ELF-1 (cell line): ENCODE measurements at places on chromosomes 11 and 22.

DNA sequence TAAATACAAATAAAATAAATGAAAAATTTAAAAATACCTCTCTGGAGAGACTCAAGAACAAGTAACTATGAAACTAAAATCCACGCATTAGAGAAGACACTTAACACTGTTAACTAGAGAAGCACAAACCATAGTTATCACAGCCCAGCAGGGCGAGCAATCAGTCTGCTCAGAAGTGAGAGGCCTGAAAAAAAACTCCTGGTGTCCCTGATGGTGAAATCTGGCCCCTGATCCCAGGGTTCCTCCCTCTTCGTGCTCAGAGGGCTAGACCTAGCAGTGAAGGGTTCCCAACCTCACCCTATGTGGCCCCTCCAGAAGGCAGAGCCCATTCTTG lies 49.7 kb upstream of the VPREB1 start:
- no peak for DNase-seq

DNA sequence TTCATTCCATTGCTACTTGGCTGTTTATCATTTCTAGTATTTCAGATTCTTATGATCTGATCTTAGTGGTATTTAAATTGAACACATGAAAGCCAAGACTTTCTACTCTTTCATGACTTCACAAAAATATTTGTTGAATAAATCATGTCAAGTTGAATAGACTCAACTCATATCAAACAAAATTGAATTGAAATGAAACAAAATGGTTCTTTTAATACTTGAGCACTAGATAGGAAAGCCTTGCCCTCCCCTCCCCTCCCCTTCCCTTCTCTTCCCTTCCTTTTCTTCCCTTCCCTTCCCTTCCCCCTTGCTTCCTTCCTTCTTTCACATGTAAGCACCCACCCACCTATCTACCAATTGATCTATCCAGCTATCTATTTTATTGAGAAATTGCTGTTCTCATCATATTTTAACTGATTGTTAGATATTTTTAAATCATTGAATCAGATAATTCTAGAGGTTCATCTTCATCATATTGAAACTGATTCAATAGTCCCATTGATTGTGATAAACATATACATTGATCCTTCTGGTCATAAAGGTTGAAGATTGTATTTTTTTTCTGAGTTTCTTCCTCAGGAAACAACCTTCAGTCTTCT lies 2015.9 kb downstream of the LRRC4C start:
- no peak for DNase-seq

- DNase-seq, result no peak
Observed at GRCh38 chr11:32187111-32187510, 96.2 kb downstream of the RCN1 start.

GRCh38 chr22:31106731-31107177 lies 614 bp downstream of the SELENOM start:
- DNase-seq, result no peak

DNA sequence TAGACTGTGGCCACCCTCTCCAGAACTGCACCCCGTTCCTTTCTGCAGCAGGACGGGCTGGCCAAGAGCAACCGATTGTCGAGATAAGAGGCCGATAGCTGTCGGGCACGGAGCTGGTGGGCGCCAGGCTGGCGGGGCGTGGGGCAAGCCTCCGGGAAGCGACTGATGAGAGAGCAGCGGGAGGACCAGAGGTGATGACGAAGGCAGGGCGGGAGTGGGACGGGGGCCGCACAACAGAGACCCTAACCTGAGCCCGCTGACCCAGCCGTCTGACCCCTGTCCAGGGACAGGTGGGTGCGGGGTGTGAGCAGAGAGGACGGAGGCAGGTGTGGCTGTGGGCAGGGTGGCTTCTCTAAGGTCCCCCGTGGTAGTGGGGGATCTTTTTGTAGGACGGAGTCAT lies 7.3 kb upstream of the BRSK2 start:
- DNase-seq, result no peak

DNA sequence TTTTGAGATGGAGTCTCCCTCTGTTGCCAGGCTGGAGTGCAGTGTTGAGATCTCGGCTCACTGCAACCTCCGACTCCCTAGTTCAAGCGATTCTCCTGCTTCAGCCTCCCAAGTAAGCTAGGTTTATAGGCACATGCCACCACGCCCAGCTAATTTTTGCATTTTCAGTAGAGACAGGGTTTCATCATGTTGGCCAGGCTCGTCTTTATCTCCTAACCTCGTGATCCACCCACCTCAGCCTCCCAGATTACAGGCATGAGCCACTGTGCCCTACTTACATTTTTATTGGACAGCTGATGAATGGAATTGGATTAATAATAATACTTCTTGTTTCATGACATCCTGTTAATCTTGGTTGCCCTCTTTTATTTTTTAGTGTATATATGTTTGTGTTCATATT lies 3.0 kb upstream of the MRGPRD start:
- no peak for DNase-seq

- DNase-seq, result peak; percentile 21
Observed at GRCh38 chr22:48021991-48022401, 1259.5 kb downstream of the TBC1D22A start.

GRCh38 chr11:130115218-130115617 lies 44.4 kb upstream of the ST14 start:
- DNase-seq, result no peak

DNA sequence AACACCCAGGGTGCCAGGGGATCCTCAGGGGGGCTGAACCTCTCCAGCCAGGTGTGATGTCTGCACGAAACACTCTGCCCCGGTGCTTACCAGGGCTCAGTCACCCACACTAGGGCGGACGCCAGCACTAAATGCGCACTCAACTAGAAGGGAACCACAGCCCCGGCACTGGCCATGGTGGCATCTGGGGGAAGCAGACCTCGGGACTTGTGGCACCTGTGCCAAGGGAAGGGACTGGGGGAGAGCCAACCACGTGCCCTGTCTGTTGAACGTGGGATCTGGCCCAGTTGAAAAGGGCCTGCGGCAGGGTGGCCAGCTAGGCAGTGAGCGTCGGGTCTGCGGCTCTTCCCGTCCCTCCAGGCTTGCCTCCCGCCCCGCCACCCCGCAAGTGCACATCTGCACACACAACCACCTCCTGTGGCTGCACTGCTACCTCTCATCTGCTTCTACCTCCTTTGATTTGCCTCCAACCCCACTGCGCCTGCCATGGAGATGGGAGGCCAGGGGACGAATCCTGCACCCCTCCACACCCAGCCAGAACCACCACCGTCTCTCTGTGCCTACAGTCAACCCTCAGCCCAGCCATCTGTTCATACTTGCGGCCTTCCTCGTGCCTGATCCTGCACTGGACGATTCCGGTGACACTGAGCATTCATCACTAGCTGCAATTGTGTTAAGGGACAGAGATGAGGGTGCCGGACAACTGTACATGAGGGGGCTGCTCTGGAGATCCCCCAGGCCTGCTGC lies 15.0 kb upstream of the MOB2 start:
- DNase-seq, result no peak

GRCh38 chr11:77074205-77074604 lies 7.4 kb downstream of the CAPN5 start:
- DNase-seq, result no peak

DNA sequence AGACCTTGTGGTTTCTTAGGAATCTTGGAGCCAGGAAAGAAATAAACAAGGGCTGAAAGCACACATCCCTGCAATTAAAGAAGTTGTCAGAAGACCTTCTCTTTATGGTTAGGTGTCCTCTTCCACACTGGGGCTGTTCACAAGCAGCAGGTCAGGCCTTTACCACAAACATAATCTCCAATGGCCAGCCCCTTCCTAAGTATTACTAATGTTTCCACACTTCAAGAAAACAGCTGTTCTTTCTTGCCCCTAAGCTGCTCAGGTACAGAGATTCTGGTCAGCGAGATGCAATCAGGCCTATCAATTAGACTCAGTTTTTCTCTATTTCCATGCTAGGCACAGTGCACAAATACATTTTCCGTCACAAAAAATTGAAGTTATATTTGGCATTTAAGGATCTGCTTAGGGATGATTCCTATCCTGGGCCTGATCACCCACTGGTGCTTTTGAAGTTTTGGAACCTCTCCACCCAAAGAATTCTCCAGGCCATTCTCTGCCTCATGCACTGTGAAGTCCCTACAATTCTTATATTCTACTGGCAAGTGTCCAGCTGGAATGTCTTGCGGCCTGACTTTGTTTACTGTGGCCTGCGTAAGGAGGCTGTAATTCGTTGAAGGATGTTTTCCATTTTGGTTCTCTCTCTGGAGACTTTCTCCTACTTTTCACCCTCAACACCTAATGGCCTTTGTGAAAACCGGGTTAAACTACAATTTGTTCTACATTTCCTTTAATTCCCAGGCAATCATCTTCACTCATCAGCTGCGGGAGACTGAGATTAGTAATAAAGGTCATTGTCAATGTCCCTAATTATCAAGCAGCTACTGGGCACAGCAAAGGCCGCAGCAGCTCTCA lies 5.1 kb downstream of the PRAME start:
- DNase-seq, result no peak

DNA sequence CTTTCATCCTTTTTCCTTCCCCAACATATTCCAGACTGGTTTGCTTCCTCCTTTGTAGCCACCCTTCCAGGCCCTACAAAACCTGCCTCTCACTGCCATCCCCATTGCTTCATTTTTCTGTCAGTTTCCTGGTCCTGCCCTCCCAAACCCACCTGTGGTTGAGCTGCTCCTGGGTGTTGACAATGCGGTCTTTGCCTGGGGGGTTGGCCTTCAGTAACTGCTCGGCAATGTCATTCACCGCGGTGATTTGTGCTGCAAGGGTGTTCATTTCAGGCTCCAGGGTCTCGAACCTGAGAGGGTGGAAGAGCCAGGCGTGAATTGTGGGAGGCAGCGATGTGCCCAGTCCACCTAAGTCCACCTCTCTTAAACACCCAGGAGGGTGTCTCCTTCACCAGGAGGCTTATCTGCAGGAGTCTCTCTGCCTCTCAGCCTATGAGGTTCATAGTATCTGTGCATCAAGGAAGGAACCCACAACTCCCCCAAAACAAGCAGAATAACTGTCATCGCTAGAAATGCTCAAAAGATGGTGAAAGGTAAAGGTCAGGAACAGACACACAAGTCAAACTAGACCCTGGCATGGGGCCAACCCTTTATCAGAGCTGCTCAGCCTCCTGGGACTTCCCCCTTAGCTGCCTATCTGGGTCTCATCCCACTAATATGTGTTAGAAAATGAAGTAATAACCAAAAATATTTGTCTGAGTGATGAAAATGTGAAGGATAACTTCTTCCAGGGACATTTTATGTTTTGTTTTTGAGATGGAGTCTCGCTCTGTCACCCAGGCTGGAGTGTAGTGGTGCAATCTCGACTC lies 23.9 kb upstream of the RBM4B start:
- DNase-seq, result no peak

GRCh38 chr11:119684361-119685110 lies 44.5 kb downstream of the NECTIN1 start:
- DNase-seq, result peak; percentile 79

GRCh38 chr11:111366560-111367410 lies 12.3 kb downstream of the POU2AF1 start:
- no peak for DNase-seq

GRCh38 chr11:57210781-57211180 lies 26.3 kb downstream of the APLNR start:
- DNase-seq, result peak; percentile 64

DNA sequence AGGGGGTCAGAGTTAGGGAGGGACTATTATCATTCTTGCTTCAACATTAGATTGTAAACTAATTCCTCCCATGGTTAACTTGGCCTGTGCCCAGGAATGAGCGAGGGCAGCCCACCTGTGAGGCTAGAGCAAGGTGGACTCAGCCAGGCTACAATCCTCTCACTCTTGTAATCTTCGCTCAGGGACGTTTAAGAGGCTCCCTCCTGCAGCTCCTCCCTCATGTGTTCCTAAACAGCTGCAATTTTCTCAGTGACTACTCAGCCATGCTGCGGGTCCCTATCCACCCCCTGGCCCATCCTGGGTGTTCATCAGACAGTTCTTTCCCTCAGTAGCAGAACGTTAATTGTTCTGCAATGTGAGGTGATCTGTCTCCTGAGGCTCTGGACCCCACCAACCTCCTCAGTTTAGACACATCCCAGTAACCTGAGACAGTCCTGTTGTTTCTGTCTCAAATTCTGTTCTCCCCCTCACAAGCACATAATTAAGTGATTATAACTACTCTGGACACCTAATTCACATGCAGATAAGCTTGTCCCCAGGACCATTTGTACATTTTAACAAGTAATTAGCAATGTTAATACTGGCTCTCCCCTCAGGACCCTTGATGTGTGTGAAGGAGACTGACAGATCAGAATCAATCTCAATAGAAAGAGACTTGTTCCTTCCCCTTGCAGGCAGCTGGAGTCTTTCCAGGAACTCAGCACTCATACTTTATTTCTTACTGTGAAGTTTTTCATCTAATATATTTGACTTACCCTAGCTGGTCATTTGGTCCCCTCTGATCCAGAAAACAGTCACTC lies 337.2 kb upstream of the B3GAT1 start:
- peak; percentile 54 for DNase-seq

GRCh38 chr22:39183991-39184585 lies 31.6 kb upstream of the CBX7 start:
- DNase-seq, result peak; percentile 44

DNA sequence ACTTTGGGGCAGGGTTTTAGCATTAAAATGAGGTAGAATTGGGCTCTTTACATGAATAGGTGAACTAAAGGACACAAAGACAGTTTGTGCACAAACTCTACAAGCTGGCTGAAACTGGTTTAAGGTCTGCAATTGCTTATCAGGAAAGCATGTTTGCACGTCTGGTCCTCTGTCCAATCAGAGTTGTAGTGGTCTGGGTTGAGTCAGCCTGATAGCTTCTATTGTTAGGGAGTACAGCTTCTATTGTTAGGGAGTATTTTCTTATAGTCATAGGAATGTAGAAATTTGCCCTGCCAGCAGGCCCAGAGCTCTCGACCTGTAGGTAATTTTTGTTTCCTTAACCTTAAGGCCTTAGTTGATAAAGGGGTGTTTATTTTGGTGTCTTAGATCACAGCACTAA lies 1422.4 kb downstream of the LRRC4C start:
- DNase-seq, result peak; percentile 36

GRCh38 chr11:120208777-120209176 lies 2.1 kb upstream of the OAF start:
- no peak for DNase-seq

GRCh38 chr22:35540595-35541253 lies at the start of gene RASD2:
Gene RASD2, plus strand, starts transcription at chr22:35540831. Its CDS starts 5,979 bp downstream, at chr22:35546810.
- DNase-seq, result no peak

DNA sequence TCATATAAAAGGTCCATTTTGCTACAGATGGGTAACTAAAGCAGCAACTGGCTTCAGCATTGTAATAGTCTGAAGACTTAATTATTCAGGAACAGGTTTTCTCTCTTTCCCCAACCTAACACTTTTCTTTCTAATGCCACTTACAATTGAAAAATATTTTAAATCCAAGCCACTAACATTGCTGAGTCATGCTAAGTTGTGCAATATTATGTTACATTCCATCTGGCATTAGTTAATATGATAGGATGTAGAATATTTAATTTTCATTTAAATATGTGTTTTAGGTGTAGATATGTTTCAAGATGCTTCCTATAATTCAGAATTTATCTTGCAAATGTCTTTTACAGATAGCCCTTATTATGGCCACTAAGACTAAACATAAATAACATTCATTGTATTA lies 98.6 kb downstream of the KIF18A start:
- no peak for DNase-seq
